ENCODE measurements at places on chromosomes 4 and X.

GRCh38 chr4:52052475-52052780, 1.3 kb downstream of the SPATA18 start:
- no peak for DNase-seq

- no peak for DNase-seq
These were observed 8.2 kb upstream of the PPP2R2C start for GRCh38 chr4:6480534-6481088.

DNA sequence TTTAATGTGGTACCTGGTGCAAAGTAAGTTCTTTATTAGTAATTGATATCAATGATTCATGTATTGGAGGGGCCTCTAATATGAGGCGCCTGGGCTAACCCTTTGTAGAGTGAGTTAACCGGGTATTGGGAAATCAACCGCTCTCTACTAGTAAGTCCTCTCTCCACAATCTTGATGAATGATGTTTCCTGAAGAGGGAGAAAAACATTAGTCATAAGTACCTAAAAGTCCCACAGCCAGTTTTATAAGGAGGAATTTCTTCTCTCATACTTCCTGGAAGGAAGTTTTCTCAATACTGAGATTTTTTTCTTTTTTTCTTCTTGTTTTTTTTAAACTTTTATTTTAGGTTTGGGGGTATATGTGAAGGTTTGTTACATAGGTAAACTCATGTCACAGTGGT, 62.3 kb downstream of the AGTR2 start:
- DNase-seq = no peak

- DNase-seq = peak; percentile 78
These were observed 3.2 kb downstream of the CXorf65 start for GRCh38 chrX:71103110-71103983.

DNA sequence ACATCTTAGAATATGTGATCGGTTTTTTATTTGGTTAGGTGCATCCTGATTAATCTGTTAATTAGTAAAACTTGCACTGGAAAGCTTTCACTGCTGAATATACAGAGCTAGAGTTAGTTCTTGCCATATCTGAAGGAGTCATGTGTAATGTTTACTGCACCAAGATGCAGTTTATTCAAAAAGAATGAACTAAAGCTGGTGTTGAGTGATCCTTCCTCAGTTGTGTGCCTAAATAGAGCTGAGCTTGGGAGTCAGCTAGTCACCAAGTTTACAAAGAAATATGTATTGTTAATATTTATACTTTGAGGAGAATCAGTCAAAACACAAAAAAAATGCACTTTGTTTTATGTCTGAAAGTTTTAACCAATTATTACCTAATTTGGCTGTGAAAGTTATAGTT, 54.1 kb upstream of the FHDC1 start:
- no peak for DNase-seq

DNA sequence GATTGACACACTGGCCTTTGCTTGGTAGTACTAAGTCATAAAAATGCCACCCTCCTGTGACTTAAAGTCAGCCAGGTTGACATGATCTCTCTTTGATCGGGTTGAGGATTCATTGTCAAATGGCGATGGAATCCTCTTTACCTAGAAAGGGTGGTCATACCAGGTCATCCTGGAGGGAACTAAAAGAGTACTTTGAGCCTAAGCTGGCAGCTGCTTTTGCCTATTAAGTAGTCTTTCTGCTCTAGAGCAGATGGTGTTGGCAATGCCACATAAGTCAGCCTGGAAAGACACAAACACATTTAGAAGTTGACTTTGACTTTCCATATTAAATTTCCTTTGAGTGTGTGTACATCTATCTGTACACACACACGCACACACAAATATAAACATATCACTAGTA, 39.2 kb upstream of the C4orf54 start:
- no peak for DNase-seq

DNA sequence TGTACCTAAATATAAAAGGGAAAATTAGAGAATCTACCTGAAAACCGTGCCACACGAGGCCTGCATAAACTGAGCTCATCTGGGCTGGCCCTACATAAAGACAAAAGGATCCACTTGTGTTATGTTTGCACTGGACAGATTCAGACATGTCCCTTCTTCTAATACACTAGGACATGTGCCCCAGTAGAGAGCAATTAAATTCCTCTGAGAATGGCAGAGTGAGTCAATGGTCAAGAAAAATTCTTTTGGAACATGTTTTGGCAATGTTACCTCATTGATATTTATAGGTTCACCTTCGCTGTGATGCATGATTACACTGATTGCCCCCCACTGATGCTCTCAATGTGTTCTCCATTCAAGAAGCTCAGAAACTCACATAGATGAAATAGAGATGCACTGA, 95.2 kb downstream of the MANBA start:
- DNase-seq = no peak

DNA sequence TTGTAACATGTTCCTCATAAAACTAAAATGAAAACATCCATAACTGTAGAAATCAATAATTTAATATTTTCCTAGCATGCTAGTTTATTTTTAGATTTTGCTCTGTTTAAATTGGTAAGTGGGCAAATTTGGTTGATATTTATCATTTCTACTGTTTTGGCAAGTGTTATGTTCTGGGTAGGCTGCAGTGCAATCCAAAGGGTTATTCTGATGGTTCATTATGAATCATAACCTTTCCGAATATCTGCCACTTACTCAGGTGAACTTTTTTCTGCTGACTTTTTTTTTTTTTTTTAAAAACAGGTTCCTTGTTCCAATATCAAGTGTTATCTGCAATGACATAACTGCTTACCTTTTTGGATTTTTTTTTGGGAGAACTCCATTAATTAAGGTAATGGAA, 52.0 kb downstream of the CDS1 start:
- no peak for DNase-seq

GRCh38 chr4:150181536-150181935, 103.3 kb downstream of the DCLK2 start:
- no peak for DNase-seq

GRCh38 chr4:172546782-172547181, 621.8 kb upstream of the GALNT7 start:
- DNase-seq = no peak

GRCh38 chrX:154426916-154427770, 1.3 kb upstream of the ATP6AP1 start:
- no peak for DNase-seq

- no peak for DNase-seq
These were observed 108.4 kb downstream of the LINC00632 start for GRCh38 chrX:140817943-140818342.

DNA sequence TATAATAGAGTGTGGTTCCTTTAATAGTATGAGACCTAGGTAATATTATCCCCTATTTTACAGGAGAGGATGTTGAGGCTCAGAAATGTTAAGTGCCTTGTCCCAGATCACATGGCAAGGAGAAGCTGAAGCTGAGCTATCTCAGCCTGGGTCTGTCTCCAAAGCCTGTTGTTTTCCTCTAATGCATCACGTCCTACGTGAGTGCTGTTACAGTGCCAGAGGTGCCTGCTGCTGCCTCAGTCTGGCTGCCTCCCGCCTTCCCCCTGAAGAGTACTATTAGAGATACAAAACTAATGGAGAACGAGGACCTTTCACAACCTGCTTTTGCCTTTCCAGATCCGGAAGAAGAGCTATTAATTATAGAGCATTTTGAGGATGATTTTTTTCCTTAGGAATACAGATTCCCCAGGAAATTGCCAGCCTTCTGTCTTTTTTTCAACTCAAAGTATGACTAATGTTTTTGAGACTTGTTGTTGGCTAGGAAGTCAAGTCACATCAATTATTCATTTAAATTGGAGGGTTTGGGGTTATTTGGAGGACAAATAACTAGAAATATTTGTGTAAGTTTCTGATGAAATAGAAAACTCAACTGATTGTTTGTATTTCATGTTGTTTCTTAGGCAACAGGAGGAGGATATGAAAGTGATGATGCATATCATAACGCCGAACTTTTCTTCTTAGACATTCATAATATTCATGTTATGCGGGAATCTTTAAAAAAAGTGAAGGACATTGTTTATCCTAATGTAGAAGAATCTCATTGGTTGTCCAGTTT, 43.9 kb upstream of the MTMR1 start:
- no peak for DNase-seq

DNA sequence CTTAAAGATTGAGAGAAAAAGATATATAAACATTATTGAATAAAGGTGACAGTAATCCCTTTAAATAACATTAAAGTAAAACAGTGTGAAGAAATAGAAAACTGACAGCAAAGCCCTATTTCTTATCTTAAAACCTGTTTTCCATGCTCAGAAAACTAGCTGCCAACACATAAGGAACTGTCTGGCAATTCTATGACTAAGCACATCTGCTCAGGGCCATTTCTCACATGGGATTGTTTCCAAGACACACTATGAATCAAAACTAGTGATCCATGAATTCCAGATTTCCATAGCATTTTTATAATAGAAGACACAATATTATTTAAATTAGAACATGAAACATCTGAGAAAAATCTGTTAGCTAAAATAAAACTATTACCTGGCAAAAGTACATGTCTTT, 113.4 kb downstream of the SCLT1 start:
- no peak for DNase-seq

DNA sequence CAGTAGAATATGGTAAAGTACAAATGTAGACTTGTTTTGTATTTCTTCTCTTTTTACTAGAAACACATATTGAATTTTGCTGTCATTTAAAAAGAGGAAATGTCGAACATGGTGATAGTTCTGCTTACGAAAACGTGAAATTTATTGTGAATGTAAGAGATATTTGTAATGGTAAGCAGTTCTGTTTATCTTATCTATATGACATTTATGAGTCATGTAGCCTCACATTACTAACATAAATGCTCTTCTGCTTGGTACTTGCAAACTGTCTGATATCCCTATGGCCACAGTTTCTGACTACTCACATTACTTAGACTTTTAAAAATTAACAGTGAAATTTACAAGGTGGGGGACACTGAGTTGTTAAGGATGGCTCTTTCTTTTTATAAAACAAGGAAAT, 57.9 kb downstream of the PASD1 start:
- no peak for DNase-seq

GRCh38 chr4:27490315-27490714, 629.7 kb downstream of the STIM2 start:
- DNase-seq = no peak

- no peak for DNase-seq
These were observed 52.6 kb downstream of the DDX53 start for GRCh38 chrX:23052324-23052723.

DNA sequence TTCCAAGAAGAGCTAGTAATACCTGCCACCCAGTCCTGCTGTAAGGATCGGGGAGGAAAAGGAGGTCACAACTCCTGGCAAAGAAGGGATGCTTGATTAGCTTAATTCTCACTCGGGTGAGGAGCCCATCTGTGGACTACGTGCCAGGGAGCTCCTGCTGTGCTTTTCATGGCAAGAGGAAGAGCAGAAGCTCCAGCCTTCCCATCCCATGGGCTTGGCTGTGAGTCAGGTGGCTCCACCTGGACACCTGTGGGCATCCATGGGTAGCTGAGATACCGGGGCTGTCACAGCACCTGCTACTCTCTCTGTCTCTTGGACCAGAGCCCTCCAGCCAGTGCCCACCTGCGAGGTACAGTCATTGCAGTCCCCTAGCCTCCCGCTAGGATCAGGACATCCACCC, 18.0 kb downstream of the CLNK start:
- no peak for DNase-seq

DNA sequence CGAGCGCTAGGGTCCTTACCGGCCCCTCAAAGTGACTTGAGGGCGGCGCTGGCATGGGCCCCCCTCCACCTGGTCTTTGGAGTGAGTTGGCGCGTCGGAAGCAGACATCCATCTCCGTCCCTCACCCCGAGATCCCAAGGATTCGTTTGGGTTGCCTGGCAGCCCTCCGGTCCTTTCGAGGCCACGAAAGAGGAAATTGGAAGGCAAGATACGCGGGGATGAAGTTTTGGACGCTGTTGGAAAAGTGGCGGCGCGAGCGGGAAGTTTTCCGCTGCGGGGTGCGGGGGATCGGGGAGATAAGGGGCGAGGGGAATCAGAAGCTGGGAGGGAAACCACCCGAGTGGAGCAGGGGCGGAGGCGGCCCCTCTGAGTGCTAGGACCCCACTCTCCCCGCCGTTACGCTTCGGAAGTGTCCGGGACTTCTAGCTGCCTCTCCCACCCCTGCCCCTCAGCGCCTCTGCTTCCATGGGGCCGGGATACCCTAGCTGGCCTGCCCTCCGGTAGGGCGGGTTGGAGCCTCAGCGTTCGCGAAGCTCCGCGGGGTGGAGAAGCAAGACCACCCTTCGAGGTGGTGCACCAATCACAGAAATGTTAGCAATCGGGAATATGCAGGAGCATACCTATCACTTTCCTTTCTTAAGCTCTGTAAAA, 57.8 kb downstream of the FRMPD3 start:
- DNase-seq = no peak

GRCh38 chr4:124685851-124686250, 26.7 kb downstream of the ANKRD50 start:
- no peak for DNase-seq

GRCh38 chr4:2075171-2075986, 16.3 kb downstream of the NAT8L start:
- DNase-seq = no peak

DNA sequence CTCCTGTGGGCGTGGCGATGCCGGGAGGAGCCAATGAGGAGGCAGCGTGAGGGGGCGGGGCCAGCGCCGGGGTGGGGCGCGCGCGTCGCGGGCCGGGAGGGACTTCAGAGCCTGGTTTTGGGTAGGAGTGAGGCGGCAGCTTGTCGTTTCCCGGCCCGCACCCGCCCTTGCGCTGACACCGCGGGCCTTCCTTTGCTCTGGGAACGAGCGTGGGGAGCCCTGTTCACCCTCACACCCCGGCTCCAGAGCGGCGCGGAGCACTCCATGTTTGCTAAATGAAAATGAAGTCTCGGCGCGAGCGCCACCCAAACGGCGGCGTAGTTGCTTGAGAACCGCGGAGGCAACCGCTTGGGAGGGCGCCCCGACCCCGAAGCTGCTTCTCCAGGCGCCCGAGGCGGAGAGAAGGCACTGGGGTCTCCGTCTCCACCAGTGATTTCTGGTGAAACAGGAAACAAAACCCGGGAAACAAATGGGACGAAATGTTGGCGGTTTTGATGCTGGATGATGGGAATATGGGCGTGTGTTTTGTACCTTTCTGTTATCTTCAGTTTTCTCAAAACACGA, 497 bp upstream of the GRPEL1 start:
- DNase-seq = no peak

DNA sequence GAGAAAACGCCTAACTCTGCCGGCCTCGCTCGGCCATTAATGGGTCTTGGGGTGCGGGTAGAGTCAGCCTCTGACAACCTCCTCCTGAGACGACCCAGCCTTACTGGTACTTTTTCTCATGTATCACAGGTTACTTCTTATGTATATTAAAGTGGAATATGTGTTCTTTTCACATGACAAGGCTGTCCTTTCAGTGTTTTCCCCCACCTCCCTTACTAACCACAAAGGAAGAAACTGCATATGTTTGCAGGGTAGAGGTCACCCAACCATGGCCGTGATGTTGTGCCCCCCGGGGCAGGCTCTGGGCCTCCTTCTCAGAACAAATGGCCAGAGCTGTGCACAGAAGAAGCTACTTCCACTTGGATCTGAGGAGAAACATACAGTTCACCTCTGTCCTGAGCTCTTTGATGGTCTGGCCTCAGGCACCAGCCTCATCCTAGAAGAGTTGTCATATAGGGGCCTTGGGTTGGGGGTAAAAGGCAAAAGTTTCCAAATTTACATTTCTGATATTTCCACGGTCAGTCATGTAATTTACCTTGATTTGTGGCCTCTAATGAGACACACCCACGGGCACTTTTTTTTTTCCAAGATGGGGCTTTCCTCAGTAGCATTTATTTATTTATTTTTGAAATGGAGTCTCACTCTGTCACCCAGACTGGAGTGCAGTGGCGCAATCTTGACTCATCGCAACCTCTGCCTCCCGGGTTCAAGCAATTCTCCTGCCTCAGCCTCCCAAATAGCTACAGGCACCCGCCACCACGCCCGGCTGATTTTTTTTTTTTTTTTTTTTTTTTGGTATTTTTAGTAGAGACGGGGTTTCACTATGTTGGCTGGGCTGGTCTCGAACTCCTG, 1.9 kb downstream of the SOWAHD start:
- DNase-seq = no peak
